Naive thymus-derived CD8-positive, alpha-beta T cell (primary cell): ENCODE measurements at places on chromosomes 5 and 9. TPM values are rescaled to one million over a fixed set of nuclear protein-coding genes. Genes with fewer than 3 reads are reported as not detected.

DNA sequence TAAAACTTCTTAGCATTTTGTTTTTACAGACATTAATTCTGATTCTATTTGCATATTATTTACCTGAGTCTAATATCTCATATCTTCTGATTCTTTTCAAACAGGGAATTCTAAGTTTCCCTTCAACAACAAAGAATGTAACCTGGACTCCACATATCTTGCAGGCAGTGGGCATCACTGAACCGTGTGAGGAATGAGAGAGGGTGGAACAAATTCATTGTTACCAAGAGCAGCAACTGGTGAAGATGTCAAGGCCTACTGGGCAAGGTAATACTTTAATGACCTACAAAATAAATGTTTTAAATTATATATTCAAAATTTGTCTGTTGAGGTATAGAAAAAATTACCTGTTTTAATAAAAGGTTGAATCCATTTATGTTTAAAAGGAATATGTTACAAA lies 455.3 kb upstream of the TUSC1 start:
- DNase-seq: no peak

DNA sequence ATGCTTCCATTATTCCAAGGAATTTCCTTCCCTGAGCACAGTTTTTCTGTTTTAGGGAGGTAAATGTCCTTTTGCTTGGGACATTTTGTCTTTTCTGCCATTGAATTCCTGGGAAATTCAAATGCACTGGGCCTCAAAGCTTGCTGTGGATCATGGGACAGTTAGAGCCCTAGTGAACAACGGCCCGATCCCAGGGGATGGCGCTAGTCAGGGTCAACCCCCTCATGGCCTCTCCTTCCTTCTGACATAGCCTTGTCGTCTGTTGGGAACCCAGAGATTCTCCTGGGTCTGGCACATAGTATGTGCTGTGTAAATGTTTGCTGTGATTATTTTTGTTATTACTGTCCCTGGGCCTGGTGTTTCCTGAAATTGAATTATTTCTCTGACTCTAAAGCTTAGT lies 30.7 kb upstream of the COL15A1 start:
- no peak for DNase-seq

GRCh38 chr9:114406441-114406840 lies 18.7 kb upstream of the AKNA start:
- no peak for DNase-seq

DNA sequence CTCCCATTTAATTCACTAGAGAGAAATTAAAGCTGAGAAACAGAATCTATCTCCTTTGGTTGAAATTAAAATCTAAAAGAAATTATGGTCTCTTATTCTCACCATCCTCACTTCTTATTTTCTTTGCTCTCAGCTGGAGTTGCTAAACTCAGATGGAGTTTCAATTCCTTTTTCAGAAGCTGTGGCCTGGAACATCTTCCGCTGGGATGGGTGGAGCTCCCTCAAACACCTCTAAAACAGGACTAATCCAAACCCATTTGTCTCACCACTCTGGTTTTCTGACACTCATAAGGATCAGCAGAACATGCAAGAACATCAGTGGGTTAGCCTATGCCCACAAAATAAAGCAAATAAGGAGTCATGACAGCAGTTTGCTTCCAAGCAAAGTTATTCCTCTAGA lies 39.6 kb upstream of the CEP78 start:
- no peak for DNase-seq

- DNase-seq: no peak
These were observed 85.5 kb downstream of the TEK start for GRCh38 chr9:27194401-27195091.

GRCh38 chr9:120032639-120033038 lies 547.3 kb downstream of the CDK5RAP2 start:
- no peak for DNase-seq

GRCh38 chr5:157365732-157366131 lies 94.3 kb upstream of the NIPAL4 start:
- DNase-seq: no peak

DNA sequence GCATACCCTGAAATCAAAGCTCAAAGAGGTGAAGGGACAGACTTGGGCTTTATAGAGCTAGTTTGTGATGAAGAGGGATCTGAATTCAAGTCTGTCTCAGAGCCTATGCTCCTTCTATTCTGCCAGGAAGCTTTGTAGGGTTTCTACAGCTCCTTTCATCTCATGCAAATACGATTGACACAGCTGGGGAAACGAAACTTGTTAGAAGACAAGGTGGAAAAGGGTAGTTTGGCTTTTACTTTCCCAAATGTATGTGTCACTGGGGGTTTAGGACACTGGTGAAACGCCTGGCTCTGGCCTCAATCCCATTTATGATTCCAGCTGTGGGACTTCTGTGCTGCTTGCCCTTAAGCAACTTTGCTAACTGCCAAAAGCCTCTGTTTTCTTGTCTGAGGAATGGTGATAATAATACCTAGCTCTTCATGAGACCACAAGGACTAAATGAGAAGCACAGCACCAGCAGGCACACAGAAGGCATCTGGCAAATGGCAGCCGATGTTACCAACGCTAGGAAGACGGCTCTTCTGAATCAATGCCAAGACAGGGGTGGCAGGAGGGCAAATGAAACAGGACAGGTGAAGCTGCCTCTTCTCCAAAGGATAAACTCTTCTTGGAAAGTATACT lies 70.3 kb upstream of the EQTN start:
- no peak for DNase-seq

- no peak for DNase-seq
These were observed 14.0 kb downstream of the AQP7 start for GRCh38 chr9:33388110-33388994.

GRCh38 chr5:77259476-77259875 lies 49.0 kb downstream of the PDE8B start:
- no peak for DNase-seq

DNA sequence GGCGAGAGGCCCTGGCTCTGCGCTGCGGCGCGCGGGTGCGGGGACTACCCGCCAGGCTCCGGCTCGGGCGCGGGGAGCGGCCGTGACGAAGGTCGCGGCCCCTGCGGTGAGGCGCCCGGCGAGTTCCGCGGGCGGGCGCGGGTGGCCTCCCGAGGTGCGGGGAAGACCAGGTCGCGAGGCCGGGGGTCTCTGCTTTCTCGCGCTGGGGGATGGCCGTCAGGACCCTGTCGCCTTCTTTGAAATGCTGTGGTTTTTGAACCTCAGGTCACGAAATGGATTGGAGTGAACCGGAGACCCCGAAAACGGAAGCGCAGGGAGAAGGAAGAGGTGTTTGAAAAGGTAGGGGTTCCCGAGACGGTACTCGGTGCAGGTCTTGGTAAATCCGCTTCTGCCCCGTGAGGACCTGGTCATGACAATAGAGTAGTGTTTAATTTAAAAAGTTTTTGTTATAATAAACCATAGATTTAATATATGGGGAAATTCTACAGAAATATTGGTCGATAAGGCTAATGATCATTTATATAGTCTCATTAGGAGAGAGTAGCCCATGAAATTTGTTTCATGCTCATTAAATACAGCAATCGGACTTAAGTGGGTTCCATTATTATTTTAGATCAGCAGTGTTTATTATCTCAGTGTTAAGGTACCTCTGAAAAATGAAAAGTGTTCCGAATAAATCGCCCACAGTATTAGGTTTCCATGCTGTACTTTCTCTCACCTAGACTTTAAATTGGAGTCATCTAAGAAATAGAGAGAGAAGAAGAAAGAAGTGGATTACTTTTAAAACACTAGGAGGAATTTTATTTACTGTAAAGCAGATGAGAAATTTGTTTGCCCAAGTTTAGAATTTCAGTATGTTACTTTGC lies 279.0 kb downstream of the AOPEP start:
- no peak for DNase-seq

DNA sequence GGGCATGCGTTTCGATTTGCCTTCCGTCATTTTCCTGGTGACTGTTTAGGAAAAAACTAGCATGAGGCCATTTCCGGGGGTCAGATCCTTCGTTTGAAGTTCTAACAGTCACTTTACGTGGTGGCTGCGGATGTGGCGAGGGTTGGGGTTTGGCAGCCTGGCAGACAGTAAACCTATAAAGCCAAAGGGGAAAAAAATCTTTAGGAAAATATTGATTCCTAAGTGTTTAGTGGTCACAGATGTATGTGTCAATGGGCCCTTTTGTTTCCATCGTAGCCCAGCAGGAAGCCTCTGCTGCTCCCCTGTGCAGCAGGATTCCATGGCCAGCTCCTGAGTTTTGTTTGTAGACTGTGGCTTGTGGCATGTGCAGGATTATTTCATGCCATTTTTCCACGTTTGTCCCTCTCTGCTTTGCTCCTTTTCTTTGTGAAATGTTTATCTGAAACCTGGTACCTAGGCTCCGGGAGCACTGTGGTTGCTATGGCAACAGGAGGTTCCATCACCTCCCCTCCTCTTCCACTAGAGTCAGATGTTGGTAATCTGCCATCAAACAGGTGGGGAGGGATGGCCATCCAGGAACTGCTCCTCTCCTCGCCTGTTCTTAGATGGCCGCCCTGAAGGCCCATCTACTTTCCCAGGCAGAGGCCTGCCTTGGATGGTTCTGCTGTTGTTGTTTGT lies 202.3 kb downstream of the AOPEP start:
- no peak for DNase-seq

DNA sequence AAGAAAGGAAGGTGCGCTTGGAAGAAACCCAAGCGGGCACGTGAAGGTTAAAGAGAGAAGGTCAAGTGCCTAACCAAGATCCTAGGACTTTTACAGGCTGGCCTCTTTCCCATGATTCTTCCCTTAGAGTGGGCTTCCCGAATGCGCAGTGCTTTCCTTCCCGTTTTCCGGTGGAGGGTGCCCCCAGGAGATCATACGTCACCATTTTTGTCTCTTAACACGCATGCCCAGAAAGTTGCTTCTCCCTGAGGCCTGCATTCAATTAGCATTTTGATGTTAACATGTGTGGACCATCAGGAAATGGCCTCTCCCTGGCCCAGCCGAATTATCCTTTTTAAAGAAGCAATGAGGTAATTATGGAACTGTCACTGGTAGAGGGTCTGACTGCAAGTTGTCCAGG lies 1.9 kb upstream of the RUSC2 start:
- no peak for DNase-seq

DNA sequence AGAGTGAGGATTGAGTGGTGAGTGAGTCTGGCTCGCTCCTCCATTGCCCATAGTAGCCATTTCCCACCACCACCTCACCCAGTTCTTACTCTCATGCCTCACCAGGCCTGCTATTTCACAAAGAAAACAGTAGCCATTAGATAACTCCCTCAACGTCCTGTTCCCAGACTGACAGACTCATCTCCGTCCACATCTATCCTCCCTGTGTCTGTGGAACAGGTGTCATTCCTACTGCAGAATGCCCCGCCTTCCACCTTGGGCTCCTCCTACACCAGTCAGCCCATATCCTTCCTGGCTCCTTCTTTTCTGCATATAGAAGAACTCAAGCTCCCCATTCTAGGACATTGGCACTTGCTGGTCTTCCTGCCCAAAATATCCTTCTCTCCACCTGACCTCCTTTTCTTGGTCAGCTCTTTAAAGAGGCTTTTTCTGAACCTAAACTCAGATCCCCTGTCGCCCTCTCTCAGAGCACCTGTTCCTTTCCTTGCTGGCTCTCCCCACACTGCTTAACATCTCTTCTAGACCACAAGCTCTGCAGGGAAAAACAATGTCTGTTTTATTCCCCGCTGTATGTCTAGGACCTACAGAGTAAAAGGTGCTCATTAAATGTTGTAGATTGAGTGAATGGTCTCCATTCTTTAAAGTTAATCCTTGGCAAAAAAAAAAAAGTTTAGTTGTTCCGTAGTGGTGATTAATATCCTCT lies 3.2 kb downstream of the TNFAIP8 start:
- DNase-seq: no peak

DNA sequence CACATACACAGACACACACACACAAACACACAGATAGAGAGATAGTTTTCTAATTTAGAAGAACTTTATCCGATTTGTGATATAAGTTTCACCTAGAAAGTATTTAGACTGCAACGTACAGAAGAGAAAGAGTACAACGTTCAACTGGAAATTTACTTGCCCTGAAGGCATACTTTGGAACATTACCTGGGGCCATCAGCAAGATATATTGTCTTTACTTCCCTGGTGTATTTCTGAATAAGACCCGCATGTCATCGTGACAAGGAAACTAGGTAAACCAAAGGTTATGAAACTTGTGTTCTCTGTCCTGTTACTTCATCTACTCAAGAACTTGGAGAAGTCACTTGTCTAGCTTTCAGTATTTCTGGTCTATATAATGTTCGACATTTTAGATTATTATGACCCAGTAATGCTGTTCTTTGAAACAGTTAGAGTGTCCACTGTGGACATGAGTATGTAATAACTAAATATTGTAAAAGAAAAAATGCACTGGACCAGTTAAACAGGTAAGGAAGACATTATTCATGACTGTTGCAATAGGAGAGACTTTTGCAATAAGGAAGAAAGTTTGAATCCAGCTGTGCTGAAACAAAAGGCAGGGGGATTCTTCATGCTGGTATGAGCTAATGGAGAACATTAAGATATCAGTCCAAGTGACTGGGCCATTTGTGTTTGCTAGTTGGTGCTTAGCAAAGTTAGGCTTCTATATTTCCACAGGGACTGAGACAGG lies 1791.1 kb downstream of the MAT2B start:
- no peak for DNase-seq

DNA sequence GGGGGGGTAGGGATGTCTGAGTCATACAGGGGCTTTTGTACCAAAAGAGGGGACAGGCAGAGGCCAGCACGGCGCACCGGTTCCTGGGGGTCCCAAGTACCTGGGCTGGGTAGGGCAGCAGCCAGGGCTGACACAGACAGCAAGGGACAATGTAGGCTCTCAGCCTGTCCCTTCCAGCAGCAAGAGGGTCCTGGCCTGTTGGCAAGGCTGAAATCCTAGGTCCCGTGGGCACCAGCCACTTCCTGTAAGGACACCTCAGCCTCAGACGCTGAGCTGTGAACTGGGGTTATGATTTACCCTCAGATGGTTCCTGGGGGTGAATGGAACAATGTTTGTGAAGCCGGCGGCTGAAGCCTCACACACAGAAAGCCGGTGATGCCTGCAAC lies 41.3 kb downstream of the NACC2 start:
- peak; percentile 14 for DNase-seq

GRCh38 chr9:33187519-33188218 lies 20.5 kb upstream of the B4GALT1 start:
- DNase-seq: no peak

GRCh38 chr9:71814815-71815214 lies 46.5 kb upstream of the CEMIP2 start:
- DNase-seq: no peak

DNA sequence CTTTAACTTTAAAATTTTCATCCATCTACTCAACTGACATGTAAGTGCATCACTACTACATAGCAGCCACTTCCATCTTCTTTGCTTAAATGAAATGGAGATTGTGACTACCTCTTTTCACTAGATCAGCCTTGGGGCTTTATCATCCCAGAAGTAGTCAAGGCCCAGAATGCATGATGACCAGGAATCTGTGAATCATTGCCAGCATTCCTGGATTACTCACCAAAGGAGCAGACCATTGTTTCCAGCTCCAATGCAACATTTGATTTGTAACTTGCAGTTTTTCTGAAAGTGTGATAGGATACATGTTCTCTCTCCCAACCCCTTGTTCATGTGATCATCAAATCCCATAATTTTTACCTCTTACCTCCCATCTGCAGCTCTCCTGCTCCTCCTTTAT lies 65.1 kb downstream of the PLPPR1 start:
- DNase-seq: no peak

Gene ARHGEF28
- not detected for polyA plus RNA-seq

Gene SNAPC3
- 11.5 TPM for polyA plus RNA-seq

Gene CXCL14
- not detected for polyA plus RNA-seq

Gene TRAF1
- 3.7 TPM for polyA plus RNA-seq

Gene IGFBPL1
- polyA plus RNA-seq: not detected

Gene TPPP
- not detected for polyA plus RNA-seq

Gene PCSK1
- polyA plus RNA-seq: not detected

Gene SUSD3
- polyA plus RNA-seq: 208 TPM

Gene FCN2
- not detected for polyA plus RNA-seq

Gene ZFYVE16
- 2.5 TPM for polyA plus RNA-seq

Gene CBY3
- polyA plus RNA-seq: not detected

Gene TBC1D9B
- polyA plus RNA-seq: 11.0 TPM

Gene LCN9
- polyA plus RNA-seq: not detected

Gene RNF180
- polyA plus RNA-seq: not detected

Gene CENPK
- 39.8 TPM for polyA plus RNA-seq
